ENCODE measurements at places on chromosomes 6 and 20.

- DNase-seq, result peak; percentile 81
Observed at GRCh38 chr6:136655239-136656014, 105.2 kb upstream of the MAP7 start.

- DNase-seq, result no peak
Observed at GRCh38 chr6:158040051-158040803, 58.6 kb downstream of the SYNJ2 start.

DNA sequence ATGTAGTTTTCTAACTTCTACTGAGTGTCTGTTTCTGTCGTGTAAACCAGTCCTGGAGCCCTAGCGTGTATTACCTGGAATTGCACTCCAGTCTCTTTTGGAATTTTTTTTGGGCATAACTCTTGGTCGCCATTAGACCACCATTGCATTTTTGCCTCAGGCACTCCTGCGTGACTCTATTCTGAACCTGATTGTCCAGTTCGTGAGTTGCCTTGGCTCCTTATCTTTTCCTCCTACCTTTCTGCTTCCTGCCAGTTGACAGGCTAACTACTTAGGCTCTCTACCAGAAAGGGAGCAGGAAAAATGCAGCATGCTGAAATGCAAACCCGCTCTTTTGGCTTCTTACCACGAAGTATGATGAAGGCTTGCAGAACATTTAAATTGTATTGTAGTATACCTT is 490.9 kb upstream of the SOX4 start:
- DNase-seq, result no peak

DNA sequence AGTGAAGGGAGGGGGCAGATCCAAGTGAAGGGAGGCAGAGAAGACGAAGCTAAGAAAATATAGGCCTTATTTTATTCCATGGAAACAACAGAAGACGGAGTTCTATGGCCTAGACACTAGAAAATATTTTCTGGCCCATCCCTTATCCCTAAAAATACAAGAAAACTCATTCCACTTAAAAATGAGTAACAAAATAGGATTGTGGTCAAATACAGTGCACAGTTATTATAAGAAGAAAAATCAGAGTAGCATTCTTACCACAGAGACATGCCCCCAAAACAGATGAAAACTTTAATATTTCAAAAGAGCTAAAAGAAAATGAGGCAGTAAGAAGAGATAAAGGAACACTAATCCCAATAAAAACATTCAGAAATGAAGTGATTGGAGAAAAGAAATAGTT is 202.9 kb downstream of the GMPR start:
- no peak for DNase-seq

GRCh38 chr6:168968228-168968627 is 285.4 kb downstream of the THBS2 start:
- DNase-seq, result no peak

Data from NCI-H1105 (cell line).